ENCODE measurements at places on chromosomes 3 and 15.

GRCh38 chr15:90918835-90919234 lies 13.5 kb downstream of the HDDC3 start:
- DNase-seq, result no peak

DNA sequence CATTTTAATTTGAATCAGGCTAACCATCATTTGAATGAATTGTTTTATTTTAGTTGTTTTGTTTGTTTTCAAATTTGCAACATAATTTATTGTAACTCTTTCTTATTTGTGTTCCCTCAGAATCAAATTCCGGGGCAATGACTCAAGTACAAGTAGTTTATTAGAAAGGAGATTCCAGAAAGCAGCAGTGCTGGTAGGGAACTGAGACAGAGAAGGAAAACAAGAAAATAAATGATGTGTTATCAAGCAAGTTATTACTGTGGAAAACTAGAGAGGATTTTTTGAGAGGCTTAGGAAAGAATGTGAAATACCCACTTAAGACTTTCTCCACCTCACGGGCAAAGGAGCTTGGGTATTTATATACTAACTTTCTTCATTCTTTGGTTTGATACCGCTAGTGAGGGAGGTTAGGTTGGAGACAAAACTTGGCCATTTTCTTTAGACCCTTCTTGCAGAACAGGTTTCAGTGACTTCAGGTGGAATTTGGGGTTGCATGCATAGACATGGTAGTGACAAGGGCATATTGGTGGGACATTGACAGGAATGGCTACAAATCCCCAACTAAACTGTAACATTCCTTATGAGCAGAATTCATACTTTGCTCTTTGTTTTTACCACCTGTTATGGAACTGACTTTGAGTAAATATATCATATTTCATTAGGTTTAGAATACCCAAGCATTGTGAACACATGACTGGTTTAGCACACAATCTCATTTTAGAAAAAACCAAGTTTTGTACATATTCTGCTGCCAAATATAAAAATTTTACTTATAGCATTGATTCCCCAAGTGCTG lies 254.3 kb downstream of the ZBBX start:
- DNase-seq, result no peak

DNA sequence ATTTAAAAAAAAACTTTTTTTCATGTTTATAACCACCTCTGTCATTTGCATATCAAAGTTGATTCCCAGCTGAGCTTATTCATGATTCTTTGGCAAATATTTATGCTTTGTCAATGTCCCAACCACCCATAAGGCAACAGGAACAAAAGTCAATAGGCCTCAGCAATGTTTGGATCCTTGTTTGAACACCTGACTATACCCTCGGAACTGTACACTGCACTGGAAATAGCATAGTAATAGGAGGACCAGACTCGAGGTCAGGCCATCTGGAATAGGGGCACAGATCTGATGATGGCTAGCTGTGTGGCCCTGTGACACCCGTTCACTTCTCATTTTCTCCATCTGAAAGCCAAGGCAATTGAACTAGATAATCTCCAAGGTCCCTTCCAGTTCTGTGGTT lies 301.7 kb upstream of the ATP11B start:
- no peak for DNase-seq

DNA sequence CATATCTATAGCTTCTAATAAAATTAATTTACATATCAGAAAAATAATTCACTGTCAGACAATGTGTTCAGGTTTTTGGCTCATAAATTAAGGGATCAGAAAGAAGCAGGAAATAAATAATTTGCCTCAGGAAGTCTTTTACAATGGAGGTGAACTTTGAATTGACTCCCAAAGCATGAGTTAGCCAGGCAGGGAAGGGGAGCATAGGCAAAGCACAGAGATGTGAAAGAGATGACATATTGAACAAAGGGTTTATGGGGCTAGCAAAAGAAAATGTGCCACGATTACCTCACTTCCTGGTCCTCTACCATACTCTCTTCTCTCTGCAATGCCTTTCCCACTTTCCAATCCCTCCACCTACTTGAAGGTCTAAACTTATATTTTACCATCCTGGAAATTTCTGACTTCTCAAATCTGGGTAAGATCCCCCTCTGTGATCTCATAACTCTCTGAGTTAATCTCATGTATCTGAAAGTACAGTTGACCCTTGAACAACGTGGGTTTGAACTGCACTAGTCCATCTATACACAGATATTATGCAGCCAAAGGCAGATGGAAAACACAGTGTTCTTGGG lies 4.1 kb upstream of the HEXA start:
- no peak for DNase-seq

DNA sequence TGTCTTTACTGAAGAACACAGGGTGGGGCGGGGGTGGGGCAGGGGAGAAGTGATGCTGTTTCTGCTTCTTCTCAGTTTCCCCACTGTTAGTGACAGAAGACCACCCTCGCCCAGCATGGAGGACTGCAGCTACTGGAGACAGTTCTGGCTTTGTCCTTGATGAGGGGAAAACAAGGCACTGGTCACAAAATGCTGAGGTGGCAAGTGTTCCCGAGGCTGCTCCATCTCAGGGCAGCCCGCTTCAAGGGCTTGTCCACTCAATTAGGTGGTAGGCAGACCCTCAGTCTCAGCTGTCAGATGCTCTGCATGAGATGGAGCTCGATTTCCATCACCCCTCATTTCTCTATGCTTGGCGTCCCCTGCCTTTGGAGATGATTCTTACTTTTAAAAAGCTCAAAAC lies 33.8 kb upstream of the RYK start:
- no peak for DNase-seq

GRCh38 chr3:139675327-139675726 lies 2.4 kb downstream of the NMNAT3 start:
- no peak for DNase-seq

DNA sequence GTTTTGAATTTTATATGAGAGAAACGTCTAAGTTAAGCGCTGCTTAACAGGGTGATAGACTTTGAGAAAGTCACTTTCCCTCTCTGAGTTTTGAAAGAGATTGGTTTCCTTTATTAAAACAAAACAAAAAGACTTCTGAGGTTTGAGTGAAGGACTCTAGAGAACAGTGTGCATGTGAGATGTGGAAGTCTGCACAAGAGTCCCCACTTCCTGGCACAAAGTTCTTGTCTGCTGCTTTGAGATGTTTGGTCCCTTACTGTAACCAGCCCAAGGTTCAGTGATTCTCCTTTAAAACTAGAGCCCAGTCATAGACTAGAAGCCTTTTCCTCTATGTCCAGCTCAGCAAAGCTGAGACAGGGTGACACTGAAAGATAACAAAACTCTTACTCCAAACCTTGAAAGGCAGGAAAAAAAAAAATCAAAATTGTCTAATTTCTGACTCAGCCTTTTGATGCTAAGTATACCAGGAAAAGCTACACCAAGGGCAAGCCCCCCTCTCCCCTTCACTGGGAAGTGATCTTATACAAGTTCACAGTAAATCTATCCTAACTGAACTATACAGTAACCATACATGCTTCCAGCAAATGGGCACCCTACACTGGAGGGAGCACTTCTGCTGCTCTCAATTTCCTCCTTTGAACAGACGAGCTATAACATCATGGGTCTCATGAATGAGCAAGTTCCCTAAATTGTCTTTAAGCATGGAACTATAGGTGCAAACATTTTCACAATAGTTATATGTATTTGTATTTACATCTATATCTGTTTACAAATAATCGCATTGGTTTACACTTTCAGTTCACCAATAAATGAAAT lies 2.3 kb downstream of the POPDC2 start:
- no peak for DNase-seq

DNA sequence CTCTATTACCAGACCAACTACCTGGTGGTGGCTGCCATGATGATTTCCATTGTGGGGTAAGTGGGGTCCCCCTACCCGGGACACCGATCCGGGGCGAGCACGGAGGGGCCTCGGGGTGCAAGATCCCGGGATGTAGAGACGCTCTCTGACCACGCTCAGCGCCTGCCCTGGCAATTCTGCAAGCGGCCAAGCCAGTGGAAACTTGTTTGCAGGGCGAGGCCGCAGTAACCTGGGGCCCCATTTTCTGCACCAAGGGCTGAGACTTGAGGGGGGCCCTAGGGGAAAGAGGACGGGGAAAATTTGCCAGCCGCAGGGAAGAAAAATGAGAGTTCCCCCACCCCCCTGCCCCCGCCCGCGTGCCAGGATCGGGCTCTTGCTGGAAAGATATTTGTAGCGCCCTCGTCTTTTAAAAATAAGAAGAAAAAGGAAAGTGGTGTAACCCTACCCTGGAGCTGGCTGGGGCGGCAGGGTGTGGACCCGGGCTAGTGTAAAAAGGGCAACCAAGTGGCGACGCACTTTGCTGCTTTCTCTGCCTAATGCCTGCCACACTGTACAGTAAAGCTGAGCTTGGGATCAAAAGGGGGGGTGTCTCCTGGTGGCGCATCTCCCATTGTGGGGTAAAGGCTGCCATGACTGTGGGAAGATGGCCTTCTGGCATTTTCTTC lies 563 bp downstream of the ARL6IP5 start:
- DNase-seq, result no peak

DNA sequence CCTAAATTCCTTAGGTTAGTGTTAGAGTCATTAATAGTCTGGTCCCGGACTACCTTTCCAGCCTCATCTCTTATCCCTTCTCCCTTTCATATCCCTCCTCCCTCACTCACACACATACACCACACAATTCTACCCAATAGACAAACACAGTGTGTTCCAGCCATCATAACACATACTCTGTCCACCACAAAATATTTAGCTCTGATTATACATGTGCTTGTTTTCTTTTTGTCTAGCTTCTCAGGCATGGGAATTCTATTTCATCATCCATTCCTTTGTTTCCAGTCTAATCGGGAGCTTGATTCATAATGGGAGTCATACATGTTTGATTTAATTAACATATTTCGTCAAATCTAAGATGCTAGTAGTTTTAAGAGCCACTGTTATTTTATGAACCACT lies 161.8 kb upstream of the BFSP2 start:
- no peak for DNase-seq

DNA sequence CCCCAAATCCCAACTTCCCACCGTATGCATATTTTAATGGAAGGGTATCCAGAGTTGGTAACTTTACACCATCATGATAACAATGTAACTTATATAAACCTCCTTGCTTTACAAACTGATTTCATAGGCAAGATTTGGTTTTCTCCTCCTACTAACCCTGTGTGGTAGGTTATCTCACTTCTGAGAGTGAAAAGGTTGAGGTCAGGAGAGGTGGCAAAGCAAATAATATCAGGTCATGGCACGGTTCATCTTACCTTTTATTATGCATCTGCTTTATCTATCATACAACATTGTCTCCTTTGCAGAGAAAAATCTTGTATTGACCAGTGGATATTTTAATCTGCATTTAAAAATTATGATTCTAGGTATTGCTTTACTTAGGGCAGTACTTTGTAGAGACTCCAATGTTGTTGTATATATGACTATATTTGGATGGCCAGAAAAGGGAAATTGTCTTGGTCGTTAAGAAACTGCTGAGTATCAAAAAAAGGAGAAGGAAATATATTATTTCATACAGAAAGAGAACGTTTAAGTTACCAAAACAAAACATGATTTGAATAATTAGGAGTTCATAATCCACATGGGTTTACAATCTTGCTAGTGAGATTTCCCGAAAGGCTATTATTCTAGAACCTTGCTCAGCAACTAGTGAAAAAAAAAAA lies 30.4 kb downstream of the NFKBIZ start:
- DNase-seq, result no peak

DNA sequence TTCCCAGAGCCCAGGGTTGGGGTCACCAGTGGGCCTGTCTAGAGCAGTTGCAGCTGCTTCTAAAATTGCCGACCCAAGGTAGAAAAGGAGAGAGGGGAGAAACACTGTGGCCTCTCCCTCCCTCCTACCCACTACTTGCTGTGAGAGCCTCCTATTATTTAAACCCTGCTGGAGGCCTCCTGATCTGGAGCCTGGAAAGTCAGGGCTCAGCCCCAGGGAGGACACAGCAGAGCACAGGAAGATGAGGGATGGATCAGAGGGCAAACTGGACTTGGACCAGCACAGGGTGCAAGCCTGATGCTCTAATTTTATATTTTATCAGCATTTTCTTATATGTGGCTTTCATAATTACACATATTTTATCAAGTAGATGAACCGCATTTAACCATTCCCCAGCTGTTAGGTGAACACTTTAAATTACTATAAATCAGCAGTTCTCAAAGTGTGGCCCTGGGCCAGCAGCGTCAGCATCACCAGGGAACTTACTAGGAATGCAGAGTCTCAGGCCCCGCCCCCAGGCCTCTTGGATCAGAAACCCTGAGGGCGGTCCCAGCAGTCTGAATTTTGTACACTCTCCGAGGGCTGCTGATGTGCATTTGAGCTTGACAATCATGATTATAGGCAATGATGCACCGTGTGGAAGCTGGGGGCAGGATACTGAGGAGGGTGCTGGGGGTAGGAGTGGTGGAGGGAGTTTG lies 26.7 kb downstream of the SMAD3 start:
- DNase-seq, result no peak

- no peak for DNase-seq
Observed at GRCh38 chr15:81361891-81362290, 12.1 kb downstream of the TMC3 start.

- DNase-seq, result no peak
Observed at GRCh38 chr3:178170698-178171535, 365.3 kb upstream of the KCNMB2 start.

DNA sequence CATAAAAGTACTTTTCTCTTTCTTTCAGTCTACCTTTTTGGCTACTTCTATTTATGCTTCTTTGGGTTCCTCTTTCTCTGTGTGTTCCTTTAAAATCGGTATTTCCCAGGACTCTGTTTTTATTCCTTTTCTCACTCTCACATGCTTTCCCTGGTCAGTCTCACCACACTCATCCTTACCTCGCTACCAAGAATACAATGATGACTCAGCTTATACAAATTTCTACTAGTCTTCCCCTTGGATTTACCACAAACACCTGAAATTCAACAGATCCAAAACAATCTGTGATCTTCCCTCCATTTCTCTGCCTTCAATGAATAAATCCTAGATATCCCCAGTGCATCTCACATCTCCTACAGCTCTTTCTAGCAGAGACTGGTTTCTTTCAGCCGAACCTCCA lies 52.9 kb downstream of the TUBGCP4 start:
- DNase-seq, result no peak

Measured in HEK293T (cell line).